ENCODE measurements at places on chromosomes 11 and 22.

- no peak for DNase-seq
These were observed 86.4 kb upstream of the SEZ6L start for GRCh38 chr22:26082866-26083265.

GRCh38 chr22:38829485-38829884, 14.3 kb downstream of the NPTXR start:
- no peak for DNase-seq

DNA sequence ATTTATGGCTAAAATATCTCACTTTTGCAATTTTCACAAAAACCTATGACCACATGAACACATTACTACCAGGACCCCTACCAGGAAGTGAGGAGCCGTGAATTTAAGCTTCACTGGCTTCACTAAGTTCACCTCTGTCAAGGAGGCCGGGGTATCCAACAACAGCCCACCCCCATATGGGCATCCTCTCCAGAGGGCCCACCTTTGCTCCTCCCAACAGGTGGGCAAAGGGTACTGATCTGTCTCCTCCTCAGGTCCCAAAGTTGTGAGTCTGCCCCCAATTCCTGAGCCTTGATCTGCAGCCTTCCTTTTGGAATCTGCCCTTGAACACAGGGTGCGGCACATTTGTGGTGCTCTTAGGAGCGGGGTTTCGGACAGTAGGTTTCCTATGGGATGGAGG, 66.9 kb downstream of the OTOG start:
- no peak for DNase-seq

- no peak for DNase-seq
These were observed 57.2 kb downstream of the CABIN1 start for GRCh38 chr22:24068377-24068680.

DNA sequence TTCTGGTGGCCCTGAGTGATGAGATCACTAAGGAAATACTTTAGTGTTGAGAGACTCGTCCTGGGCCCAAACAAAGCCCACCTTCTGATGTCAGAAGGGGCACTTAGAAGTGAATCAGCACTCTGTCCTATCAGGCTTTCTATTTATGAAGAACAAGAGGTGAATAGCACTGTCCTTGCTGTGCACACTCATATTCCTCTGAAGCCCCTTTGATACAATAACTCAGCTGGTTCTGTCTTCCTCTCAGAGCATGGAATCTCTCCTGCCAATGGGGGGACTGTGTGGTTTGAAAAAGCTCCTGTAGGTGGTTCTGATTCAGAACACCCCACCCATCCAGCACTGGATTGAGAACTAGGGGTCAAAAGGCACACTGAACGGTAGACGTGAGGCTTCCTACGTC, 348.1 kb downstream of the ETS1 start:
- no peak for DNase-seq

- no peak for DNase-seq
These were observed 223.8 kb upstream of the DDI1 start for GRCh38 chr11:103812680-103813079.

GRCh38 chr22:23777776-23778576, 5.3 kb downstream of the MMP11 start:
- no peak for DNase-seq

GRCh38 chr11:32154275-32154674, 63.4 kb downstream of the RCN1 start:
- no peak for DNase-seq

- no peak for DNase-seq
These were observed 153.2 kb upstream of the CCDC179 start for GRCh38 chr11:23013509-23013908.

All from effector memory CD4-positive, alpha-beta T cell (primary cell).